ENCODE measurements at places on chromosomes 12 and 14. TPM values are rescaled to one million over a fixed set of nuclear protein-coding genes. Genes with fewer than 3 reads are reported as not detected.

Gene SCARB1
- total RNA-seq: 139 TPM

Gene GALNT16
- total RNA-seq: 3.9 TPM

Gene ANKLE2
- 80.3 TPM for total RNA-seq

Gene LHX5
- not detected for total RNA-seq

Gene RNASE1
- total RNA-seq: not detected

Gene KCNK13
- 0.09 TPM for total RNA-seq

Gene EIF2S1
- 226 TPM for total RNA-seq

Gene GPR84
- not detected for total RNA-seq

Gene E2F7
- 8.3 TPM for total RNA-seq

Gene ASCL1
- not detected for total RNA-seq

Gene GARIN6
- total RNA-seq: not detected

Gene VWF
- total RNA-seq: 0.42 TPM

Gene FAM181A
- not detected for total RNA-seq

Gene SLC10A1
- total RNA-seq: not detected

Gene TAS2R42
- total RNA-seq: not detected

Gene FAM222A
- 3.8 TPM for total RNA-seq

Gene CYP27B1
- 2.8 TPM for total RNA-seq

Gene HOMEZ
- total RNA-seq: 7.4 TPM

Gene SLC25A21
- total RNA-seq: 0.53 TPM

Gene RDH12
- not detected for total RNA-seq

Gene OTX2
- total RNA-seq: not detected

Gene THTPA
- 11.8 TPM for total RNA-seq

Gene MANSC4
- not detected for total RNA-seq

Gene PHLDA1
- 66.0 TPM for total RNA-seq

Gene HOXC12
- total RNA-seq: not detected

Gene RAB3IP
- 9.6 TPM for total RNA-seq

Gene LALBA
- not detected for total RNA-seq

Gene GALNT4
- 2.9 TPM for total RNA-seq

Gene TOMM20L
- total RNA-seq: not detected

Gene EFS
- total RNA-seq: not detected

Gene MYF6
- total RNA-seq: not detected

Gene SPRYD4
- 1.8 TPM for total RNA-seq

Gene APOF
- not detected for total RNA-seq

Gene CNTN1
- 56.7 TPM for total RNA-seq

Gene FAM90A1
- total RNA-seq: not detected

Gene ADCK1
- 6.7 TPM for total RNA-seq

Gene PRPH
- 1.7 TPM for total RNA-seq

Gene WNT5B
- total RNA-seq: 1.6 TPM

Gene WIF1
- total RNA-seq: not detected

Gene KLHDC1
- total RNA-seq: 0.76 TPM

Gene IL26
- total RNA-seq: not detected

Gene ARG2
- 1.3 TPM for total RNA-seq

Gene RFX4
- total RNA-seq: not detected

Gene KLHL33
- not detected for total RNA-seq

Gene MUCL1
- not detected for total RNA-seq

Gene SDR9C7
- not detected for total RNA-seq

Gene EIF5
- 280 TPM for total RNA-seq

Gene KLRC3
- total RNA-seq: 0.37 TPM

Gene CISTR
- total RNA-seq: not detected

Gene SRRM4
- total RNA-seq: not detected
